ENCODE measurements at places on chromosomes 12 and 14. TPM values are rescaled to one million over a fixed set of nuclear protein-coding genes. Genes with fewer than 3 reads are reported as not detected.

- DNase-seq, result no peak
These were observed 88.6 kb downstream of the AEBP2 start for GRCh38 chr12:19527866-19528265.

DNA sequence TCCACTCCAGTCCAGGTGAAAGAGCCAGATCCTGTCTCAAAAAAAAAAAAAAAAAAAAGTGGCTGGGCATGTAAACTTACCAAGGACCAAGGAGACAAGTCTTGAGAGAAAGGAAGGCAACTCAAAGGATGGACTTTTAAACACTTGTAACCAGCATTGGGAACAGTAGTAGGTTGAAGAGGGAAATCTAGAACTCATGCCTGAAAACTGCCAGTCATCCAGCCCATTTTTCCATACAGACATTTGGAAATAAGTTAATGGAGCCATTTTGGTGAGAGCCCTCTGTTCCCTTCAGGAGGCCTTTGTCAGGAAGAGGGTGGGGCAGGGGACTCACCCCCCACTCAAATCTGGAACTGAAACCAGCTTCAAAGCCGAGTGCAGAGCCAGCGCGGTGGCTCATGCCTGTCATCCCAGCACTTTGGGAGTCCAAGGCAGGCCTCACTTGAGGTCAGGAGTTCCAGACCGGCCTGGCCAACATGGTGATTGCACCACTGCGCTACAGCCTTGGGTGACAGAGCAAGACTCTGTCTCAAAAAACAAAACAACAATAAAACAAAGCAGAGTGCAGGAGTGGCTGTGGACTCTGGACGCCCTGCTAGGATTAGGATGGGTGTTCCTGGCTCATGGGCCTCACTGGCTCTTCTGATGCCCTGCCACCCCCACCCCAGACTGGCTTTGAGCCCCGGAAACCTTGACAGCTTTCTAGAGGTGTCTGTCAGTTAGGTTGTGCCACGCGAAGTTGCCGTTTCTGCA lies 1.6 kb upstream of the MLXIP start:
- DNase-seq, result no peak

DNA sequence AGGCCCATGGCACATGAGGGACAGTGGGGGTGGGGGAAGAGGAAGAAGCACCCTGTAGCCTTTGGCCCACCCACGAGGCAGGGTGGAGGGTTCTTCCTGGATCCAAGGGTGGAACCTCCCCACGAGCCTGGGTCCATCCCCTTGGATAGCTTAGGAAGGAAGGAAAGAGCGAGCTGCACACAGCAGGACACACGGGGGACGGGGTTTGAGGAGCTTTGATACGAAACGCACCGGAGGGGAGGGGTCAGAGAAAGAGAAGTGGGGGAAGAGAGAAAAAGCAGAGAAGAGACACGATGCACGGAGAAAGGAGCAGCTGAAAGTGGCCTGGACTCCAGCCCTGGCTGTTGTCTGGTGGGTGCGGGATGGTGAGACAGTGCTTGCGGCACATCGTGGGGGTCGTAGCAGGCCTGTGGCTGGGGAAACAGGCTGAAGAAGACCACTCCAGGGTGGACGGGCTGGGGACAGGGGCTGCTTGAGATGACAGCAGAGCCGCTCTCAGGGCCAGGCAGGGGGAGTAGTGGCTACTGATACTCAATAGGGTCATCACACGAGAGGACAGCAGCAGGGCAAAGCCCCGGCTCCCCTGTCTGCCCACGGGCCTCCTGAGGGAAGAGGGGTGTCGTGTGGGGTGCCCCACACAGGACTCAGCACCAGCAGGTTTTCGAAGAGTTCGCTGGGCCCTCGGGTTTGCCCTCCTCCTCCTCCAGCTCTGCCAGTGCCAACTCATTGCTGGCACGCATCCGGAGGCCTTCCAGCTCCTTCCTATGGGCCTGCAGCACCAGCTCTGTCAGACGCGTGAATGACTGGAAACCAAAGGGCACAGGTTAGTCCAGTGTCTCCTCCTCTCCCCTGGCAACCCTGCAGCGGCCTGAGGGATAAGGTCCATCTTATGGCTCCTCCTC lies 5.4 kb upstream of the GPX2 start:
- no peak for DNase-seq

DNA sequence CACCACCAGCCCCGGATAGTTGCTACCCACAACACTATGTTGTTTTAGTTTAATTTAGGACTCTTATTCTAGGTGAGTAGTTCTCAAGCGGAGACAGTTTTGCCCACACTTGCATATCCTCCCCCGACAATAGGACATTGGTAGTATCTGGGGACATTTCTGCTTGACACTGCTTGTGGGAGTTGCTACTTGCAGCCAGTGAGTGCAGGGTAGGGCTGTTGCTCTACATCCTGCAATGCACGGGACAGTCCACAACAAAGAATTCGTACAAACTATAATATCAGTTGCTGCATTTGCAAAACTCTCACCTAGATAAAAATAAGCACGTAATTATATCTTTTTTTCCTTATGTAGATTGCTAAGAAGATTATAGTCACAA lies 111.8 kb upstream of the DNM1L start:
- DNase-seq, result no peak

DNA sequence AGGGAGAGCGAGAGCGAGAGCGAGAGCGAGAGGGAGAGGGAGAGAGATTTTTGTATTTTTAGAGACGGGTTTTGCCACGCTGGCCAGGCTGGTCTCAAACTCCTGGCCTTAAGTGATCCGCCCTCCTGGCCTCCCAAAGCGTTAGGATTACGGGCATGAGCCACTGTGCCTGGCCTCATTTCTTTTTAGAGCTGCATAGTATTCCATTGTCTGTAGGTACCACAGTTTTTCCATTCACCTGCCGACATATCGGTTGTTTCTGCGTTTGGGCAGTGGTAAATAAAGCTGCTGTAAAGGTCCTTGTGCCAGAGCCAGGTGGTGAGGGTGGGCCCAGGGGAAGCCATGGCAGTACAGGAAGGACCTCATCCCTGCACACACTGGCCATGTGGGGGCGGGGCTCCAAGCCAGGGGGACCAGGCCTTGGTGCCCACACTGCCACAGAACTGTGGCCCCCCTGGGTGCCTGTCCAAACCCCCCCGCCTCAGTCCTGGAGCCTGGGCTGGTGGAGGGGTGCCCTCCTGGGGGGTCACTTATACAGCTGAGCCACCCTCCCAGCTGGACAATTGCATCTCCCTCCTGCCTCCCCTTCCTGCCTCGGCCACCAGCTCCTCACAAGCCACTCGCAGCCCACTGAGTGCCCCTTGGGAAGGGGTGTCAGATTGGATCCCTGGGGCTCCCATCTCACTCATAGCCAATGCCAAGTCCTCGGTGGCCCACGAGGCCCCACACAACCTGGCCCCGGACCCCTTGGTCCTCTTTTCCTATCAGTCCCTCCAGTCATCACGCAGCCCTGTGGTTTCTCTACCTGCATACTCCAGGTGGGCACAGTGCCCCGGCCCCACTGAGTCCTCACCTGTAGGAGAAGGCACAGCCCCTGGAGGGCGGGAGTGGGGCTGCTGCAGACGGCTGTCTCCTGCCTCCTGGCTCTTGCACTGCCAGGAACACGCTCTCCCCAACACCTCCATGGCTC lies 1.7 kb upstream of the PUS1 start:
- no peak for DNase-seq

The CCDC91 gene
- 54.3 TPM for total RNA-seq

The GLT8D2 gene
- total RNA-seq, result not detected

The NANOG gene
- not detected for total RNA-seq
